Left colon (tissue), 2 donors: ENCODE measurements at places on chromosomes 1 and 21.

DNA sequence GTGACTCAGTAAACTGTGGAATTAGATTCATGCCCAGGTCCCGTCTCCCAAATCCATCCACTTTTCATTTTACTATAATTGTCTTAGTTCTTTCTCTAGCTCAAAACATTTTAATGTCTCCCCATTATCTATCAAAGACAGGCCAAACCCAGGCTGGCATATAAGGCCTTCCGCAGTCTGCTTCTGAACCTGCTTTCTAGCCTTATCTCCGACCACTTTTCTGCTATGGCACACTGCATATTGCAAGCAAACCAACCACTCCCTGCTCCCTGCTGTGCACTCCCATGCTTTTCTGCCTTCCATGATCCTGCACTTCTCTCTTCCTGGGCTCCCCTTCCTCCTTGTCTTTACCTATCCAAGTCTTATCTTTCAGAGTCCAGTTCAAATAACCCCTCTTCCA is 17.3 kb upstream of the PIGM start:
- DNase-seq, result no peak

GRCh38 chr1:118918230-118918939 is 69.8 kb downstream of the TBX15 start:
- DNase-seq, result no peak

- DNase-seq, result no peak
Measured at GRCh38 chr1:224914292-224914900, 15.1 kb upstream of the DNAH14 start.

GRCh38 chr1:12709091-12709491 is 6.8 kb upstream of the AADACL3 start:
- DNase-seq, result no peak

DNA sequence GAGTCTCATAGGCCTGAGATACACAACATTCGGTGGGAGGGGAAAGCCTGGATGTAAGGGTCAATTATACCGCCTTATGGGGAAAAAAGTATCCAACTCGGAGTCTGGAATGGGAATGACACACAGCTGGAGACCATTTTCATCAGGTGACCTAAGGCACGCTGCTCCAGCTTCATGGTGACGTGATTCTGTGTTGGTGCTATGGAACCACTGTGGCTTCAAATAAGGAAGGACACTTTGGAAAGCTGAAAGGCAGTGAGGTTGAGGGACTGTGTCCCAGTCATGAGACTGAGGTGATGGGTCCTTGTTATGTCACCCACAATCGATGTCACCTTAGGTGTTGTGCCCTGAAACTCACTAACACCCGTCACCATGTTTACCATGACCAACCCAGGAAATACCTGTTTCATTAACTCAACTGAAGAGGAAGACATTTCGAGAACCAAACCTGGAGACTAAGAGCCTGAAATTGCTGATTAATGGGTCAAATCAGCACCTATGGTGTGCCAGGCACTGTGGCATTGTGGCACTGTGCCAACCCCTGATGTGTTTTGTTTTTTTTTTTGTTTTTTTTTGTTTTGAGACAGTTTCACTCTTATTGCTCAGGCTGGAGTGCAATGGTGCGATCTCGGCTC is 54.5 kb downstream of the IRF2BP2 start:
- peak; percentile 1 for DNase-seq

- DNase-seq, result no peak
Measured at GRCh38 chr1:227445746-227446145, 117.6 kb upstream of the ZNF678 start.
